Dermis blood vessel endothelial cell (primary cell): ENCODE measurements at places on chromosomes 1 and 21.

- no peak for DNase-seq
Measured at GRCh38 chr1:47180603-47181094, 9.2 kb downstream of the PDZK1IP1 start.

DNA sequence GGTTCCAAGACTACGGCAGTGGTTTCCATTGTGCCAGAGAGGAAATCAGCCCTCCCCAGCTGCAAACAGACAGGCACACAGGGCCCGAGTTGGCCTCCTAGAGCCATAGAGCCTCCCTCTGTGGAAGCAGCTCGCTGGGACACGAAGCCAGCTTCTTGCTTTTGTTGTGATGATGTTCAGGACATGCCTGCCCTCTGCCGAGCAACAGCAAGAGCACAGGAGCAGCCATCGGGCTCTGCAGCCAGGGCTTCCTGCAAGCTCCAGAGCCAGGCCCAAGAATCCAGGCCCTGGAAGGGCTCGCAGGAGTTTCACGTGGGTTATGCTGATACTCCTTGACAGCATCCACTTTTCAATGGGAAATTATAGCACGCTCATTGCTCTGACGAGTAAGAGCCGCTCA lies 18.5 kb downstream of the NPHP4 start:
- DNase-seq, result no peak

GRCh38 chr1:3074297-3074741 lies 5.3 kb downstream of the PRDM16 start:
- no peak for DNase-seq

DNA sequence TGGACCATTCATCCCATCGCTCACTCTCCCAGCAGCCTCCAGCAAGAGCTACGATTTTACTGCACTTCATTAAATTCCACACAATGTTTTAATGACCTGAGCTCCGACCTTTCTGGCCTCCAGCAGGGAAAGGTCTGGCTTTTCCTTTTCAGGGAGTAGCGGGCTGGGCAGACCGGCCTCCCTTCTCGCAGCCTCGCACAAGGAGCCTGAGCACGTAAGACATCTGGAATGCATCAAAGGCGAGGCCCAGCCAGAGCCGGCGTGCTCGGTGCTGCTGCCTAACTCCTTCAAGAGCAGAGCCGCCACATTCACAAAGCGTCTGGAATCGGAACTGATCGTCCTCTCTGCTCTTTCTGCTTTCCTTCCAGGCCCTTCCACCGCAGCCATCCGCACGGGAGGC lies 32.5 kb upstream of the FHAD1 start:
- DNase-seq, result no peak

GRCh38 chr21:40372506-40372905 lies 474.5 kb downstream of the DSCAM start:
- no peak for DNase-seq

- DNase-seq, result no peak
Measured at GRCh38 chr1:172811694-172812093, 152.8 kb downstream of the FASLG start.

DNA sequence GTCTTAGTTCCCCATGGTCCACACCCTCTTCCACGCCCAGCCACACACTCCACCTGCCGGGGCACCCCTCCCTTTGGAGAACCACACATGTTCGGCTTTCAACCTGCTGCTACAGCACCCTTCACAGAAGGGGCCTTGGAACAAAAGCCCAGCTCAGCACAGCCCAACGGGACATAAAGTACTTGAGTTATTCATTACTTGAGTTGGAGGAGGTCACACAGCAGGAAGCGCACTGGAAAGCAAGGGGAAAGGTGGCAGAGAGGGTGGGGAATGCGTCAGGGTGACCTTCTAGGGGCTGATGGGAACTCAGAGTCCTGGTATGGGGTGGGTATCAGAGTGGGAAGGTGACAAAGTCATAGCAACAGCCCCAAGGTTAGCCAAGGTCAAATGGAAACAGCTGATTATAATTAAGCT lies 3.0 kb upstream of the ATP1B1 start:
- DNase-seq, result no peak

GRCh38 chr1:69643266-69643665 lies 75.5 kb downstream of the LRRC7 start:
- DNase-seq, result no peak

DNA sequence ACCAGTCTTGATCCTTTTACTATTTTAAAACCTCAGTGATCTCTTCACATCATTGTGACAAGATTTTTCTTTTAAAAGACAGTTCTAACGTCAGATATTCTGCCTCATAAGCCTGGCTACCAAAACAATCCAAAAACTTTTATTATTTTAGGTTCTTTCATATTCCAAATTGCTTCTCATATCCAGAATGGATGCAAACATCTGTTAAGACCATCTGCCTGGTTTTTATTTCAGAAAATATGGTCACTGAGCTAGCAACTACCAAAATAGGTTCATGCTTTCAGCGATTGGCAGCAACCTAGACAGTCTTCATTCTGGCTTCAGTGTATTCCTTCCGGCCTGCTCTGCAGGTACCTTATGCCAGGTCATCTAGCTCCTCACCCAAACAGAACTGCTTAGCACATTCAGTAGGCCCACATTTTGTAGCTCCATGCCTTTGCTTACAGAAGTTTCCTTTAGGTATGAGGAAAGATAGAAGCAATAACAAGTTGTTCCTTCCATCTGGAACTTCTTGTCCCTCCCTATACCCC lies 59.0 kb upstream of the CACYBP start:
- DNase-seq, result no peak

- DNase-seq, result no peak
Measured at GRCh38 chr1:13583595-13583965, at the start of gene PDPN. PDPN (plus strand) TSS chr1:13583832; CDS start chr1:13584034, 202 bp downstream.

GRCh38 chr1:91221017-91221416 lies 183.6 kb downstream of the HFM1 start:
- no peak for DNase-seq

- peak; percentile 8 for DNase-seq
Measured at GRCh38 chr1:193181985-193182384, 4.4 kb downstream of the B3GALT2 start.

GRCh38 chr21:25857308-25858074 lies 122.7 kb downstream of the GABPA start:
- DNase-seq, result no peak

GRCh38 chr1:25056536-25056935 lies 126.5 kb upstream of the RUNX3 start:
- DNase-seq, result no peak

DNA sequence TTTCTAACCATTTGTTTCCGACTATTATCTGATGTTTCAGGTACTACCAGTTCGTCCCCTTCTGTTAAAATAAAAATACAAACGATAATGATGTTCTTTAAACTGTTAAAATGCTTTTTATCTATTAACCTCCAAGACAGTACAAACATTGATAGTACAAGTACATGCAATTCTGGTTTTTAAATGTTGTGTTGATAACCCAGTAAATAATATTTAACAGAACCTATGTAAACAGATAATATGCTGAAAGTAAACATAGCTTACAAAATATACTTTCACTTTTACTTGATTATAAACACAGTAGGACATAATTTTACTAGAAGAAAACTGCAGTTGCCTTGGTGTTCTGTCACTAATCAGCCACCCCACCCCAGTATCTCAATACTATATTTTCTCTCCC lies 76.9 kb downstream of the COQ8A start:
- no peak for DNase-seq

- DNase-seq, result no peak
Measured at GRCh38 chr21:29557200-29557599, 258.5 kb downstream of the BACH1 start.

DNA sequence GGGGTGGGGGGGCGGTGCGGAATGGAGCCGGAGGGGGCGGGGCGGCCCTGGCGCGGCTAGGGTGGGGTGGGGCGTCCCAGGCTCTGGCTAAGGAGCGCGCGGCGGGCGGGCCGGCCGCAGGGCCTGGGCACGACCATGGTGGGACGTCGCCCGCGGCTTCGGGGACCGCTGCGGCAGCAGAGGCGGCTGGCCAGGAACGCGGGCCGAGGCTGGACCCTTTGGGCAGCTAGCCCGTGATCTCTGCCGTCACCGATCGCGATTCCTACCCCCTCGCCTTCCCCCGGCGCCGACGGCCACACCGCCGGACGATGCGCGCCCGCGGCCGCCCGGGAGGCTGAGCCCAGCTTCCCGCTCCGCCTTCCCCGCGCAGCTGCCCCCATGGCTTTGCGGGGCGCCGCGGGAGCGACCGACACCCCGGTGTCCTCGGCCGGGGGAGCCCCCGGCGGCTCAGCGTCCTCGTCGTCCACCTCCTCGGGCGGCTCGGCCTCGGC lies at the start of gene MAP3K21:
MAP3K21 (plus strand) TSS at position 74 of the 491 bp plus-strand sequence; CDS start at position 379, 305 bp downstream.
- DNase-seq, result peak; percentile 12

GRCh38 chr21:23811805-23812204 lies 1795.5 kb downstream of the MRPL39 start:
- no peak for DNase-seq

DNA sequence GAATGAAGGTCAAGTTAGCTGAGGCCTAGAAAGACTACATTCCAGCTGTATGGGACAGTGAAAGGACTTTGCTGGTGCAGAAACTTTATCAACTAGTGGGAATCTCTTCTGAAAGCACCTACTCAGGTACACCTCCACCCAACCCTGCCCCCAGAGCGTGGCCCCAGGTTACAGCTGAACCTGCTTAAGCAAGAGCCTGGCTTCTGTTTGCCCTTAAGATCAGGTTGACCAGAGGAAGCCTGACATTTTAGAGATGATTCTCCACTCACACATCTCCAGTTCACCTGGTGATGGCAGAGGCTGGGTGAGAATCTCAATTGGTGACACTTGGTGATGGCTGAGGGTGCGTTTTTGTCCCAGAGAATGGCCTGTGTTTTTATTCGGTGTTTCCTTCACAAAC lies 24.0 kb downstream of the ELAPOR1 start:
- DNase-seq, result no peak

DNA sequence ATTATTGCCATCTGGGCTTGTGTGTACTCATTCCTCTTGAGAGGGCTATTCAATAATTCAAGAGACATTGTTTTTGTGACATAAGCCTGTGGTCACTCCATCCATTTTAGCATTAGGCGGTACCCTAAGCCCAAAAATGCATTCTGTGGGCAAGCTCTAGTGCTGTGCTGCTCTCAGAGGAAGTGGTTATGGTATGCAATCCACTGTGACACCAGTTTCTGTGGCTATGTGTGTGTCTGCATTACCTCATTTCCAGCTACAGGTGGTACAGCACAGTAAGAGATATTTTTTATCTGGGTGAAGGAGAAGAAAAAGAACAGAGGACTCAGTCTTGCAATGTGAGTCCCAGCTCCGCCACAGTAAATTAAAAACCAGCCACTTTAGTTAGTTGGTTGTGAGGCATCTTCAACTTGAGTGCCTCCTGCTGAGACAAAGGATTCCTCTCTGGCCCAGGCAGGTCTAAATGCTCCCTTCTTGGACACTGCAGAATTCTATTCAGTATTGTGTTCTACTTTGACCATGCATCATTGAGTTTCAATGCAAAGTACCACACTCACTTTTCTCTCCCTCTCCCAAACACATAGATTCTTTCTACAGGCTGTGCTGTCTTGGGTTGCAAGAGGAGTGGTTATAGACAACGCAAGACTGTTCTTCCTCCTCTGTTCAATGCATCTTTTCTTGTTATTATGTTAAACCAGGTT lies 777.8 kb upstream of the BRINP3 start:
- no peak for DNase-seq

DNA sequence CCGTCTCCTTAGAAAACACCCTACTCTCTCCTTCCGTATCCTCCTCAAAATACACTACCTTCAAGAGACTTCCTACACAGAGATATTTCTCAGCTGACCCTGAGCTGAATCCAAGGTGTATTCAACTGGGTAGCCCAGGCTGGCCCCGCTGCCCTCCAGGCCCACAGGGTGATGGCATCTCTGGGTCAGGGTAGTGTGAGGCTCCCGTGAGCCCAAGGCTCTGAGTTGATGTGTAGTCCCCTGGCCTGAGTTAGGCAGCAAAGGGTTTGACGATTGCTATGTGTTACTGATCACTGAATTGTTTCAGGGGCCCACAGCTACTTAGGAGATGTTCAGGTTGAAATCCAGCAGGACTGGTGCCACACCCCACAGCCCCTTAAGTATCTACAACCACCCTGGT lies 6.7 kb downstream of the INAVA start:
- DNase-seq, result no peak

DNA sequence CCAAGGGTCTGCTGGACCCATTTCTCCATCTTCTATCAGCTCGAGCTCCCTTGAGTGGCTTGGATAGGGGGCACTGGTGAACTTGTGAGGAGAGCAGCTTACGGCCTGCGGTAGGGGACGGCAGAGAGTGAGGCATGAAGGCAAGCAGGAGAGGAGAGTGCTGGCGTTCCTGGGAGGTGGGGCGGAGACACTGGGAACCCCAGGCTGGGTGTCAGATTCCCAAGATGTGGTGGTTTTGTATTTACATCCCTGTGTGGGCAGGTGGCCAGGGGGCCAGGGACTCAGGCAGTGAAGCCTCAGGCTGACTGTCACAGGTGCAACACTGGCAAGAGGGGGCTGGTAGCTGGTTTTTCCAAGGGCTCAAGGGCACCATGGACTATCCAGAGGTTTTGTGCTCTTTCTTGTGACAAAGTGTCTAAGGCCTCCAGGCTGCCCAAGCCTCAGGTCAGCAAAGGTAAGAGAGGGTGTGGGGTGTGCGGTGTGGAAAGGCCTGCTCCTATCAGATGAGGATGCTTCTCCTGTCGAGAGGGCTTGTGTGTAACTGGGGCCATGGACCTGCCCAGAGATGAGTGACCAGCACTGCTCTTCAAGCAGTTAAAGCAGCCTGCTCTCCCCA lies 45.1 kb upstream of the ROR1 start:
- no peak for DNase-seq

DNA sequence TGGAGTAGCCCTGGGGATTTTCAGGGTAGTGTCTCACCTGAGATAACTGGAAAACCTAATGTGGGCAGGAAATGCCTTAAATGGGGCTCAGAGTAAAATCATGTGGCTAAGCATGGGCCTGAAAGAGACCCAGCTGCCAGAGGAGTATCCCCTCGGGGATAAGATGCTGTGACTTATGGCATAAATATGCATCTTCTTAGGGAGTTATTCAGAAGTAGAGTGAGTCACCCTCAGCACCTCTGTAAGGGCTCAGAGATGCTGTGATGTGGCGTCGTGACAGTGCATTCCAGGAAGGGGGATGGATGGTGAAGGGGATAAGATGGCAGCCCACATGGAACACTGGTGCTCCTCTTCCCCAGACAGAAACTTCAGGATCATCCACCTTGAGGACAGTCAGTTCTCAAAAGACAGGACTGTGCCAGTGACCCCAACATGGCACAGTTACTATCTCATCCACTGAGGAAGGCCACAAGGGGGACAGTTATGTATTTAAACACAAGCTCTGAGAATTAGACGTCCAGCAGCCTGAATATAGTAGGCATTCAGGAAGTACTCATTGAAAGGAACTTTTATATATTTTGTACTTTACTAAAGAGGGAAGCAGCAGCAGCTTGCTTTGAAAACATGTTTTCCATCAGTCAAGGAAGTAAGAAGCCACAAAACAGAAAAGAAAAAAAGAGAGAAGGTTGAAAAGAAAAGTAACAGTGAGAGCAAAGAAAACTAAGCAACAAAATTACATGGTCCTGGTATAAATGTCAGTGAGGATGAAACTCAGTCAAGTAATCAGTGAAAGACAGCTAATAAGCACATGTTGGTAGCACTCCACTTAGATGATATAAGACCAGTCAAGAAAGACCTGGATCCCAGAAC lies 8.3 kb downstream of the IL24 start:
- DNase-seq, result no peak

DNA sequence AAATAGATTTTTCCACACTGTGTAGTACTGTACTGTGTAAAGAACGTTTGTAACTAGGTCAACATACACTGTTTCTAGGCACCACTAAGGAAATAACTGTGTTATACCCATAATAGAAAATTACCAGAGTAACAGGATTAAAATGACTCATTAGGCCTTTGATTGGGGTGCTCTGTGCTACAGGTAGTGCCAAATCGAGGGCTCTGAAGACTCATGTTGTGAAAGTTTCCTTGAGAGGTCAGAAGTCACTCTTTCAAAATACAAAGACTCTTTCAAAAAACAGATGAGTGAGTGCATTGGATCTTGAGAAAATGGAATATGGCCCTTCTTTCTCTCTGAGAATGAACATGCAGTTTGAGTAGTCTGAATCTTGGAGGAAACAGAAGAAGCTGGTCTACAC lies 143.0 kb downstream of the MRPL39 start:
- no peak for DNase-seq
